Erythroblast (primary cell): ENCODE measurements at places on chromosomes 12 and 14.

DNA sequence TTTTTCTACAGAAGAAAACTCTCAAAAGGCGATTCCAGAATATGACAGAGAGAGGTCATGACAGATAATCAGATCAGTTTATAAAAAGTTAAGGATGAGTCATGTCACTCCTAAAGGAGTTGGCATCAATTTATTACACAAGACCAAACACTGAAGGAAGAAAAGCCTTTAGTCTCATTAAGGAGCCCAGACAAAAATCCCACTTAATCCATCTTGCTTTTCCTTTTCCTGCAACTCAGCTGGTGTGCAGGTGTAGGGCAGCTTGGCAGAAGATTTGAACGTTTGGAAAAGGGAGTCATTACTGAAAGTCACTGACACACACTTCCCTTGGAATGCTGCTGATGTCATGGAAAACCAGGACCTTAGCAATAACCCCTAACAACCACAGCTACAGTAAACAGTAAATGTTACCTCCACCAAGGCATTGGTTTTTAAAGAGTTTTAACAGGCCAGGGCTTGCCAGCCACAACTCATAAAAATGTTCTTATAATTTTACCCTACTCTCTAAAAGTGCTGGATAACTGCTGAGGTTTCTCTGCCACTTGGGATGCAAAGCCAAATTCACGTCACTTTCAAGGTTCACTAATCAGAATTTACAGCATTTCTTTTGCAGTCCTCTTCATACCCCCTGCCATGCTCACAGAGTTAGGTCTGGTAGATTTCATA, 320.6 kb downstream of the RAD51B start:
- no peak for DNase-seq

DNA sequence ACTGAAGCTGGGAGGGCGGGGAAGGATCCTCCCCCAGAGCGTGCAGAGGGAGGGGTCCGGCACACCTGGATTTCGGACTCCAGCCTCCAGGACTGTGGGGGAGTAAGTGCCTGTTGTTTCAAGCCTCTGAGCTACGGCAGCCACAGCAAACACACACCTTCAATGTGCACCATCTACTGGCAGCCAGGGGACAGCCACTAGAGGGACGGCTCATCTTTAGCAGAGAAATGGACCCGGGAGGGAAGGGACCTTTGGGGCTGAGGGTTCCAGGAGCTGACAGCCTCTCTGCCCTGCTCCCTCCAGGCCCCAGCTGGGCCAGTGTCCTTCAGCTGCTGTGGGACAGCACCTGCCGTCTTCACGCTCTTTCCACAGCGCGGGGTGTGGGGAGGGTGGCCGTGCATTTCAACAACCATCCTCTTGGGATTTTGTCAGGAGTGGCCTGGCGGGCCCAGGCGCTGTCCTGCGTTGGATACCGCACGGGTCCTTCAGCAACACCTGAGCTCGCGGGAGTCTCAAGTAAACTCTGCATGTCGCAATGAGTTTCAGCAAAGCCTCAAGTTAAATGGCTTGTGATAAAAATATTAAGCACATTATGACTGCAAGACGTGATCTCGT, 209.2 kb upstream of the C14orf180 start:
- DNase-seq, result no peak

- peak; percentile 56 for DNase-seq
Measured at GRCh38 chr12:14454098-14454907, 88.8 kb downstream of the ATF7IP start.

- DNase-seq, result no peak
Measured at GRCh38 chr14:54058505-54058904, 101.9 kb upstream of the BMP4 start.

DNA sequence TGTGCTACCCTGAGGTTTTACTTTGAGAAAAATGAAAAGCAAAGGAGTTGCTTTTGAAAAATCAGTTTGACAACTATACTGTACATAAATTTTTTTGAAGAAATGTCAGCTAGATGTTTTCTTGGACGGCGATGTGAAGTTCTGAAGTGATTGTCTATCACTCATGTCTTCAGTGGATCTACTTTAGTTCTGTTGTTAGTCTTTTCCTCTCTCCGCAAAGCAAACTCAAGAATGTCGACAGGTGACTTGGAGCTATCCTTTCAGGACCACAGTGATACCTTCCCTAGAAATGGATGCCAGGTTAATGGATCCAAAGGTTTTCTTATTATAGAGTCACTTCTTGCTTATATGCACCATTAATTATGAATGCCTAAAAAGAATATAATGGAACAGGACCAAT, 1.2 kb downstream of the PTPRO start:
- DNase-seq, result no peak

DNA sequence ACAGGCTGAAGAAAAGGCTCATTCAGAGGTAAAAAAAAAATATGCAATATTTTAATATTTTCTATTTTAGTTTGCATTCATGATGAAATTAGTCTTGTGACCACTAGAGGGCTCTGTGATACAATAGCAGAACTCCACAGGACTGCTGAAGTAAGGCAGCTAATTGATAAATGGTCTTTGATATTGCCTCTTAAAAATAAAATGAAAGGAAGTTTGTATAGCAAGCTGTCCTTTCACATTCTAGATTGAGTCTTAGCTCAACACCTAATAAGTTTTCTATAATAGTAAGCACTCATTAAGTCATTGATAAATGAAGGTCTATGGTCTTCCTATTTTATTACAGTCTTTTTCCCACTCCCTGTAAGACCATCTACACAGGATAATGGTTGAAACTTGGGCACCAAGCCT, 315.7 kb downstream of the NAV3 start:
- peak; percentile 40 for DNase-seq

DNA sequence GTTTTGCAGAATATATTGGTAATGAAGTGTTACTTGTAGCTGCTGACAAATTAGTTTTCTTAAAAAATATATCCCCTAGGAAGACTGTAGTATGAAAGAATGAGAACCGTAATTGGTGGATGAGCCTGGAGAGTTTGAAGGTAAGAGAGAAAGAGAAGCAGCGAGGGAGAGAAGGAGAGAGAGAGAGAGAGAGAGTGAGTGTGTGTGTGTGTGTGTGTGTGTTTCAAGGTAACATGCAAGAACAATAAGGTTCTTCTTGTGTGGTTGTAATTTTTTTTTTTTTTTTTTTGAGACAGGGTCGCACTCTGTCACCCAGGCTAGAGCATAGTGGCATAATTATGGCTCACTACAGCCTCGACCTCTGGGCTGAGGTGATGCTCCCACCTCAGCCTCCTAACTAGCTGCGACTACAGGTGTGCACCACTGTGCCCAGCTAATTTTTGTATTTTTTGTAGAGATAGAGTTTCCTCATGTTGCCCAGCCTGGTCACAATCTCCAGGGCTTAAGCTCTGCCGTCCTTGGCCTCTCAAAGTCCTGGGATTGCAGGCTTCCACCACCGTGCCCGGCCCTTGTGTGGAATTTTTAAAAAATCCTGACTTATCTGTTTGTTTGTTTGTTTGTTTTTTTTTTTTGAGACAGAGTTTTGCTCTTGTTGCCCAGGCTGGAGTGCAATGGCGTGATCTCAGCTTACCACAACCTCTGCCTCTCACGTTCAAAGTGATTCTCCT, 73.7 kb downstream of the RASSF3 start:
- no peak for DNase-seq

DNA sequence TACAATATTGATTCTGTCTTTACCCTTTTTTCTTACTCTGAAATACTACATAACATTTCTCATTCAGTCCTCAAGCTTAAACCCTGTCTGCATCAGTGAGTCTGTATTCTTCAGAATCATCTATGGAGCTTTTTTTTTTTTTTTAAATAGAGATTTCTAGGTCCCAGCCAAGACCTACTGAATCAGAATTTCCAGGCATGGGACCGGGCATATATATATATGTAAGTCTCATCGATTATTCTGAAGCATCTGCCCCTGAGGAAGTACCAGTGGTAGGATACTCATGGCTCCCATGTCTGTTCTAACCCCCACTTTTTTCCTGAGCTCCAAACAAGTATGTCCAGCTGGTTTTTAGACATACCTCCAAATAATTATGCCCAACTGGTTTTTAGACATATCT, 6.1 kb downstream of the DDX47 start:
- DNase-seq, result no peak
